ENCODE measurements at places on chromosomes 16 and 17.

DNA sequence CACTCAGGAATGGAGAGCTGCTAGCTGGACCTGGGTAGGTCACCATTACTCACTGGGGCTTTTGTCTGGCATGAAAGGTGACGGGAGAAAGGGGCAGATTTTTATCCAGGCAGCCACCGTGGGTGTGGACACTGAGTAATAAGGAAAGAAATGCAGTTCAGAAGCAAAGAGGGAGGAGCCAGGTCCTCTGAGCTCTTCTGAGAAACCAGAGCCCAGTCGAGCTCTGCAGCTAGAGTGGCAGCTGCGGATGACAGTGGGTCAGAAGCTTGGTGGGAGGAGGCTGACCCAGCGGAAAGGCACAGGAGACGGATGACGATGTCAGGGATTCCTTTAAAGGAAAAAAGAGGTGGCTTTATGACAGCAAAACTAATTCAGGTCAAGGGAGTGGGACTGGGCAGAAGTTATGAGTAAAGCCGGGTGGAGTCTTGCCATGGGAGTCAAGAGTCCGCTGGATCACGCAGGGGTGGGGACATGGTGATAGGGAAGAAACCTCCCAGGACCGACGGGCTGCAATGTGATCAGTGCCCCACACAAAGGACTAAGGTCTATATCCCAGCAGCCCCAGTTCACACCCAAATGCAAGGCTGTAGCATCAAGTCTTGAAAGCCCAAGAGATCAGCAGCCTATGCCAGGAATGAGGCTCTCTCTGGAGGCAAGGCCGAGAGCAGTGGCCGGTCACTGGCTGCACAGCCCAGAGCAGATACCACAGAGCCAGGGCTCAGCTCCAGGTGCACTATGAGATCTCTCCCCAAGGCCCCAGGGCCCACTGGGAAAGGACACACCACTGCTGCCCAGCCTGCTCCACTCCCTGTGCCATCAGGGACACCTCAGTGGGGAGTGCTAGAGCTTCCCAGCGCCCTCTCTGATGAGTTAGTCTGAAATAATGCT, 6.3 kb upstream of the MNT start:
- no peak for DNase-seq

- no peak for DNase-seq
These were observed 65.5 kb upstream of the HSBP1 start for GRCh38 chr16:83742124-83742899.

GRCh38 chr16:4097826-4098240, 18.4 kb downstream of the ADCY9 start:
- DNase-seq: no peak

DNA sequence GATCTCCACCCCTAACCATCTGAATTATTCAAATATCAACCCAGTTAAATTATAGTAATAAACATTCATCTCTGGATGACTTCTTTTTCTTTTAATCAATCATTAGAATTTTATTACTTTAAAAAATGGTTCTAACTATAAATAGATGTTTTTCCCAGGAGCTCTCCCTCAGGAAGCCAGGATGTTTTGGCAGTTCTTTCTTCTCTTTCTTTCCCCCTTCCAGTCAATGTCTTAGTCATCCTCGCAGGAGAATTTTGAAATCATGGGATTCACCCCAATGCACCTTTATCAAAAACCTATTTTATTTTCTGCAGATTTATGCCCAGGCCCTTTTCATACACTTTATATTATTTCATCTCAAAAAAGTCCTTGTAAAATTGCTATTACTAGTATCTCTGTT, 711.6 kb downstream of the CDH11 start:
- DNase-seq: no peak

DNA sequence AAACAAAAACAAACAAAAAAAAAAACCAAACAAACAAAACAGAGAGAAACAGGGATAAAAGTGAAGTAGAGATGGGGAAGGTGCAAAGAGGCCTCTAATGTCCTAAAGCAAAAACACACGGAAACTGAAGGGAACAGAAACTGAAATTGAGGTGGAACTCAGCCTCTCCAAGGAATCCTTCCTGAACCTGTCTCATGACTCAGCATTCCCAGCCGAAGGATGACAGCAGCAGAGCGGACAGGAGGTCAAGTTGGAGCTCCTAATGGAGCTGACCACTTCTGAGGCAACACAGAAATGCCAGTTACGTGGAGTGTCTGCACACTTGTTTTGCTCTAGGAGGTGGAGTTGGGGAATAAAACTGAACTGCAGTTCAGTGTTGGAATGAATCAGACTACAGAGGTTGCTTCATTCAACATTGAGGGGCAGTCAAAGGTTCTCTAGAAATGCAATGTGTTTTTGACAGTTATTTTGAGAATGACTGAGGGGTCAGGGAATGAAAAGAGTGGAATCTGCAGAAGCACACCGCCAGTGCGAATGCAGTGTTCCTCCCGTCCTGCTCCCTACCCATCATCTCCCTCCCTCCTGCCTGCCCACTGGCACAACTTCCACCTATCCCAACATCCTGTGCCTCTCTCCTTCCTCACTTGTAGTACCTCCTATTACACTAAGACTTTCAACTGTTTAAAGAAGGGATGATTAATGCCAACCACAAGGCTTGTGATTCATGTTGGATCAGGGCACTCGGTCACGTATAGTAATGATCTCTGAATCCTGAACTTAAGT, 6.3 kb downstream of the UBE2O start:
- DNase-seq: no peak

DNA sequence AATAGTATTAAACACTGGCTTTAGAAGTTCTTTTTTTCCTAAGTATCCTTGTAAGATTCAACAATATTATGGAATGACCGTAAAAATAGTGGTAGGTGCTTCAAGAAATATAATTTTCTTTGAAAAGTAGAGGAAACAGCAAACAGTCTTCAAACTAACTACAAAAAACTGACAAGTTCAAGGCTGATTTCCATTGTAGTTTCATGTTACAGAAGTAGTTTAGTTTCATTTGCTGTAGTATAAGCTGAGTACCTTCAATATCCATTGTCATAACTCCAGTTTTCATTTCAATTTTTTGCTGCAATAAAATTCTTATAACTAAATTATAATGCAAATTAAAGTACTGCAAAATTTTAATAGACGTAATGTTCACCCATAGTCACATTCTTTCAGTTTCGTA, 19.3 kb downstream of the PHKB start:
- DNase-seq: no peak

DNA sequence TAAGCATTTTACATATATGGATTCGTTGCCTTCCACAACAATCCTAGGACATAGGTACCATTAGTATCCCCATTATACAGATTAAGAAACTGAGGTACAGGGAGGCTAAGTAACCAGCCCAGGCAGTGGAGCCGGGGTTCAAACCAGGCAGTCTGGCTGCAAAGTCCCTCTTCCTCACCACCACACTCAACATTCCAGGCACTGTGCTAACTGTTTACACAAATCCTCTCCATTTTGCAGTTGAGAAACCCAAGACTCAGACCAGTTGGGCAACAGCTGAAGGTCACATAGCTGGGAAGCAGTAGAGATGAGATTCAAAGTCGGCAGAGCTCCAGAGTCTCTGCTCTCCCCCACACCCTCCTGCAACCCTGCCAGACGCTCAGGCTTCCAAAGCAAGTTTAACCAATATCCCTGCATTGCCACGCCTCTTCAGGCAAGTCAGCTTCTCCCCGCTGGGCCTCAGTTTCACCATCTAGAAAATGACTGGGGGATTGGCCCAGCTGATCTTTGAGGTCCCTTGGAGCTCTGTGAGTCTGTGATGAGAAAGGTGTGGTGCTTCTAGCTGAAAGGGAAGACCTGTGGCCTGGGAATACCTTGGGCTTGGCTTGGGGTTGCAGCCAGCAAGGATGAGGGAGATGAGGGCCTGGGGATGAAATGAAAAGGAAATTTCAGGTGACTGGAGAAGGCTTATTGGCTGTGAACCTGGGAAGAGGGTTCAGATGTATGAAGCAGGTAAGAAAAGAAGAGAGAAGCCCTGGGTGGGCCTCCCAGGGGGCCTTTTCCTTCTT, 14.0 kb downstream of the CCR7 start:
- DNase-seq: no peak

GRCh38 chr16:77468831-77469230, 34.0 kb upstream of the ADAMTS18 start:
- peak; percentile 17 for DNase-seq

- peak; percentile 9 for DNase-seq
These were observed 720 bp downstream of the METRN start for GRCh38 chr16:715477-716199.

- no peak for DNase-seq
These were observed 58.7 kb upstream of the DLX4 start for GRCh38 chr17:49910094-49910857.

DNA sequence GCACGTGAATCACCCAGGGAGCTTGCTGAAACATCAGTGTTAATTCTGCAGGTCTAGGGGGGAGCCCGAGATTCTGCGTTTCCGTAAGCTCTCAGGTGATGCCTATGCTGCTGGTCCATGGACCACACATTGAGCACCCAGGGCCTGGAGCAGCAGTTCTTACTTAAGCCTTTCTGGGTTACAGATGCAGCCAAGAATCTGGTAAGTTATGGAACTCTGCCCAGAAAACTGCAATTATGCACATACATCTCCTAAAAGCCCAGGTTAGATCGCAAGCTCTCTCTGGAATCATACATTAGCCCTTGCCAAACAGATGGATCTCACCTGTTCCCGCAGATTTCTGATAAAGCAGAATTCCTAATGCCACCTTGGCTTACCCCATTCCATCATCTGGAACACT, 265.9 kb upstream of the SALL1 start:
- no peak for DNase-seq

DNA sequence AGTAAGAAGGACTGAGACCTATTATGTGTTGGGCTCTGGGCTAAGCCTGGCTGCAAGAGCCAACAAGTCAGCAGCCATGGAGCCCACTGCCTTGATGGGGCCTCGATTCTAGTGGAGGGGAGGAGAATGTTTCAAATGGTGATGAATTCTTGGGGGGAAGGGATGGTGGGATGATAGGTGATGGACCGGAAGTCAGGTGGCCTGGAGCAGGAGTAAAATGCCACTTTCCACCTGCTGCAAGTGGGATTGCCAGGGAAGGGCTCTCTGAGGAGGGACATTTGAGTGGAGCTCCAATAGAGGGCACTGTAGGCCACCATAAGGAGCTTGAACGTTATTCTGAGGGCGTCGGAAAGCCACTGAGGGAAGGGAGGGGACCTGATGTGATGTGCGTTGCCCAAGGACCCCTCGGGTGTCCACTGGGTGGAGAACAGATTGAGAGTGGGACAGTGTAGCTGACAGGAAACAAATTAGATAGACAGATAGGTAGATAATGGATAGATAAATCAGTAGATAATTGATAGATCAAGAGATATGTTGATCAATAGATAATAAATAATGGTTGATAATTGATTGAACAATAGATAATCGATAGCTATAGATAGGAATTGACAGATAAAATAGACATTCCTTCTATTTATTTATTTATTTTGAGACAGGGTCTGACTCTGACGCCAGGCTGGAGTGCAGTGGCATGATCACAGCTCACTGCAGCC, 18.2 kb upstream of the NXPH3 start:
- peak; percentile 69 for DNase-seq

GRCh38 chr17:16924696-16925440, 47.0 kb downstream of the TNFRSF13B start:
- no peak for DNase-seq

GRCh38 chr16:47848421-47849109, 307.2 kb downstream of the ABCC12 start:
- no peak for DNase-seq

Measured in NCI-H1436 (cell line).